ENCODE measurements at places on chromosomes 7 and 10.

- no peak for DNase-seq
Observed at GRCh38 chr7:41107330-41107937, 595.5 kb downstream of the INHBA start.

DNA sequence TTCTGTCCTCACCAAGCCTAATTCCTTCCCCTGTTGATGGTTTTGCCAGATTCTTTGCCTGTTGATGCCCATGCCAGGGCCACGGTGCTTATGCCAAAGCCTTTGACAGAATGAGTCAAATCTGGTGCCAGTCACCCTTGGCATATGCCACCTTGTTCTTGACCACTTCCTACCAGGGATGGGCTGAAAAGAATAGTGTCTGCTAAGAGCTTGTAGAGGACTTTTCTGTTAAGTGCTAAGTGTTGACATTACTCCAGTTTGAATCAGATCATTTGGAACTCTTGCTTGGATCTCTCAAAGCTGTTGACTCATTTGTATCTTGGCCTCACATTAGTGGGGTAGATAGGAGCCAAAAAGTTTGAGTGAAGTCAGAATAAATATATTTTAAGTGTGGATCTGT is 661.2 kb downstream of the AUTS2 start:
- DNase-seq: no peak

DNA sequence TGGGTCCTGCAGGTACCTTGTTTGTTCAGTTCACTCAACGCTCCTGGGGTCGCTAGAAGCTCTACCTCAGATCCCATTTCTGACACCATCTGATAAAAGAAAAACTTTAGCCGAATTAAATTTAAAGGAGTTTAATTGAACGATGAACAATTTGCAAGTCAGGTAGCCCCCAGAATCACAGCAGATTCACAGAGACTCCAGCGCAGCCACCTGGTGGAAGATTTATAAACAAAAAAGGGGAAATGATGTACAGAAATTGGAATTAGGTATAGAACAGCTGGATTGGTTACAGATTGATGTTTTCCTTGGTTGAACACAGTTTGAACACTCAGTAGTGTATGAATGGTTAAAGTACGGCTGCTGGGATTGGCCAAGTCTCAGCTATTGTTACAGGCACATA is 23.1 kb downstream of the FBXL13 start:
- no peak for DNase-seq

DNA sequence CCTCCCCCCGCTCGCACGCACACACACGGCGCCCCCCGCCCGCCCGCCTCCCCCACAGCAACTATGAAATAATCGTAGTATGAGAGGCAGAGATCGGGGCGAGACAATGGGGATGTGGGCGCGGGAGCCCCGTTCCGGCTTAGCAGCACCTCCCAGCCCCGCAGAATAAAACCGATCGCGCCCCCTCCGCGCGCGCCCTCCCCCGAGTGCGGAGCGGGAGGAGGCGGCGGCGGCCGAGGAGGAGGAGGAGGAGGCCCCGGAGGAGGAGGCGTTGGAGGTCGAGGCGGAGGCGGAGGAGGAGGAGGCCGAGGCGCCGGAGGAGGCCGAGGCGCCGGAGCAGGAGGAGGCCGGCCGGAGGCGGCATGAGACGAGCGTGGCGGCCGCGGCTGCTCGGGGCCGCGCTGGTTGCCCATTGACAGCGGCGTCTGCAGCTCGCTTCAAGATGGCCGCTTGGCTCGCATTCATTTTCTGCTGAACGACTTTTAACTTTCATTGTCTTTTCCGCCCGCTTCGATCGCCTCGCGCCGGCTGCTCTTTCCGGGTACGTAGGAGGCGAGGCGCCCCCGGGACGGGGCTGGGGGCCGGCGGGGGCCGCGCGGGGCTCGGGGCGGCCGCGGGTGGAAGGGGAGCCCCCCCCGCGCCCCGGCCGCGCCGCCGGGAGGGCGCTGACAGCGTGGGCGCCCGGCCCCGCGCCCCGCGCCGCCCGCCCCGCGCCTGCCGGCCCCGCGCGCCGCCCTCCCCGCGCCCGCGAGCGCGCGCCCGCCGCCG is 441 bp downstream of the BMI1 start:
- DNase-seq: no peak

DNA sequence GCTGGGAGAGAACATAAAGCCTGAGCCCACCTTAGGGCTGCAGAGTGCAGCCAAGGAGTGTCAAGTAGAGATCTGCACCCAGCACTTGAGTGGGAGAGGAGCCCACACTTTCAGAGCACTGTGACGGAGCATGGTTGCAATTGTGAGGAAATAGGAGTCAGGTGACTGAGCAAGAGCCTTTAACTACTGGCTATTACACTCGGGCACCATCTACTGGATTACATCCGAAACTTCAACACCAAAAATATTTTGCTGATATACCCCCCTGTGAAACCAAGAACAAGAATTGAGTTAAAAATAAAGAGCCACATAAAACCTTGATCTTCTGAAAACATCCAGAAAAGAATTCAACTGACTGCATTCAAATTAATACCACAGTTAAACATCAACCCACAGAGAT is 657.9 kb downstream of the NXPH1 start:
- no peak for DNase-seq

DNA sequence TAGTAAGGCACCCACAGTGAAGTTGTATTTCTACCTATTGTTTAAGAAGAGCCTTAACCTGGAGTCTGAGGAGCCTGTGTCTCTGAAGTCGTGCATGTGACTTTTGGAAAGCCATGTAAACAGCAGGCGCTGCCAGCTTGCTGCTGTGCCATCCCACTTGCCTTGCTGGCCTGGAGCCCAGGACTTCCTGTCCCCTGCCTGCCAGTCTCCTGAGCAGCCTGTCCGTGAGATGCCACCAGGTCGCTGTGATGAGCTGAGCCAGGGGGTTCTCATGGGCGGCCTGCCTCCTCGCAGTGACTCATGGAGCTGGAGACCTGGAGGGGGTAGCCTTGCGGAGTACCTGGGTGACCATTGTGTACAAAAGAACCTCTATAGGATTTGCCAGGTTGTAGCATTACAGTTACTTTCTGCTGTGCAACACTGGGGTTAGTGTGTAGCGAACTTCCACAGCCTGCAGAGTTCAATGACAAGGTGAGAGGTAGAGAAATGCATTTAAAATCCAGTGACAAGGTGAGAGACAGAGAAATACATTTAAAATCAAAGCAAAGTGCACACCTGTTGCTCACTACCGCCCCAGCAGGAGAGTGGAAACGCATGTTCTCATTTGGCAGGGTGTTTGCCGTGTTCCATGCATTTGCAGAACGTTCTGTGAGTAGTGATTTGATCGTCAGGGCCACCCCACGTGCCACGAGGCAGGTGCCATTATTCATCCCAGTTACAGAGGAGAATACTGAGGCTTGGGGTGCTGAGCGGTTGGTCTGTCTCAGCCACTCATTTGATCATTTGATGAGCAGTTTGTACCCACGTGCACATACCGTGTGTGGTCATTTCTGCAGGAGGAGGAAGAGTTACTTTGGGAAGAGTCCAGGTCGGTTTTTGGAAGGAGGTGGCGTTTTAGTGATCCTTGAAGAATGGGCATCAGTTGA is 36.6 kb upstream of the BHLHA15 start:
- DNase-seq: no peak

DNA sequence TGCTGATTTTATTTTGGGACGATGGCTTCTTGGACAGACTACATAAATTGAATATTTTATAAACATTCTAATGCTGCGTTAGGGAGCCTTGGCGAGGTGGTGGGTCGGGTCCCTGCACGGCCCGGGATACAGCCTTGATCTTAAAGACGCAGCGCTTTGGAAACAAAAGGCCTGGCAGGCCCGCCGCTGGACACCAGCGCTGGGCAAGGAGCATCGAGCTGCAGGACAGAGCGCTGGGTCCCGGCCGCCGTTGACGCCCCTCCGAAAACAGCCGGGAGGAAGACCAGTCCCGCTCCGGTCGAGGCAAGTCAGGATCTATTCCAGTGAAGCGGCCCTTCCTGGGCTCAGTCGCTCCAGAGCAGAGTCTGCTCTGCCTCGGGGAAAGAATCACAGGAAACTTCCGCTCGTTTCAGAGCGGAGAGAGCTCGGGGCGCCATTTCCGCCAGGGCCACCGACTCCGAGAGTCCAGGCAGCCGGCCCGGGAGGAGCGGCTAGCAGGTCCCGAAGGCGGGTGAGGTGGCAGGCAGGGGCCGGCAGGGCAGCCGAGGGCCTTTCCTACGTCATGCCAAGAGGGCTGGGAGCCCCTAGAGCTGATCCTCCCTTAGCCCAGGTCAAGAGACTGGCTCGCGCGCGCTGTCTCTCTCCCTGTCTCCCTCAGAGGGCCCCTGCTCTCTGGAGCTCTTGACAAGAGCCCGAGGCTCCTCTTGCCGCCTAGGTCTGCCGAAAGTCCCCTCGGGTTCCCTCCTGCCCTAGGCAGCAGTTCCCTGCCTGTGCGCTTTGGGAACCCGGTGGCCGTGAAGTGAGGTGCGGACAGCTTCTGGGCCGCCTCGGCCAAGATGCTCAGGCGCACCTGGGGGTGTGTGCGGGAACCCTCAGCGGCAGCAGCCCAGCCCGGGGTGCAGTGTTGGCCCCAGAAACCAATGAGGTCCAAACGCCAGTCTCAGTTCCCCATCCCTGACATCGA is 1.4 kb upstream of the DRGX start:
- DNase-seq: no peak

DNA sequence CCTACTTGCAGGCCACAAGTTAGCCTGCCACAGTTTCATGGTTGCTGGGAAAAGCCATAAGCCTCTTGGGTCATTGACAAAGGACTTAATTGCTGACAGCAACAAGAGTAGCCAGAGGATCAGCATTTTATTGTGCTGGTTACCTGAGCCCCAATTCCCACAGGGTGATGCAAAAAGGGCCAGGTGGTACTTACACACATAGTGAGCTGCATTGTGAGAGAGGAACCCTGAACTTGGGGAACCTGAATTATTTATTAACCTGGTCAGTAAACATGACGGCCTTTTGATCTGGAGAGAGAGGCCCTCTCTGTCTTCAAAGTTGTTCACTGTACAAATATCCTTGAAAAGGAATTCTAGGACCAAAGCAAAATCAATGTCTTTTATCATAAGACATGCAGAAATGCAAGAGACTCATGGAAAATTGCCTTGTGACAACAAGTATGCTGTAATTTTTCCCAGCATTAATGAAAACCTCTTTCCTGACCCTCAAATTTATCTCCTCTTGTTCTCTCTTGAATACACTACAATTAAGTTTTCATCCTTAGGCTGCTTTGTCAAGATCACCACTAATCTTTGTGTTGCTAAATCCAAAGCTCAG is 102.9 kb upstream of the PHYHIPL start:
- no peak for DNase-seq
